Endodermal cell (in vitro differentiated cells): ENCODE measurements at places on chromosomes 7 and 10.
A peak's percentile ranks its signal among the peaks of the same experiment; 100 is the strongest.

- DNase-seq = peak; percentile 77
Measured at GRCh38 chr7:151246102-151246850, 2.2 kb downstream of the SMARCD3 start.

DNA sequence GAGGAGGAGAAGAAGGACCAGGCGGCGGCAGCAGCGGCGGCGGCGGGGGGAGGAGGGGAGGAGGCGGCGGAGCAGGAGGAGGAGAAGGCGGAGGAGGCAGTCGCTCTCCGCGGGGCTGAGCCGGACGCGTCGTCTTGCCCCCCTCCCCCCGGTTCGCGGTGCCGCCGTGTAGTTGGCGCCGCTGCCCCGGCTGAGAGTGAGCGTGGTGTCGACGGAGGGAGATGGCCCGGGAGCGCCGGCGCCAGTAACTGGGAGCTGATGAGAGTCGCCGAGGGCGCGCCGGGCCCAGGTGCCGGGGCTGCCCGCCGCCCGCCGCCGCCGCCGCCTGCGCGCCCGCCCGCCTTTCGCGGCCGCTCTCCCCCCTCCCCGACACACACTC, 257 bp downstream of the WAC start:
- no peak for DNase-seq

DNA sequence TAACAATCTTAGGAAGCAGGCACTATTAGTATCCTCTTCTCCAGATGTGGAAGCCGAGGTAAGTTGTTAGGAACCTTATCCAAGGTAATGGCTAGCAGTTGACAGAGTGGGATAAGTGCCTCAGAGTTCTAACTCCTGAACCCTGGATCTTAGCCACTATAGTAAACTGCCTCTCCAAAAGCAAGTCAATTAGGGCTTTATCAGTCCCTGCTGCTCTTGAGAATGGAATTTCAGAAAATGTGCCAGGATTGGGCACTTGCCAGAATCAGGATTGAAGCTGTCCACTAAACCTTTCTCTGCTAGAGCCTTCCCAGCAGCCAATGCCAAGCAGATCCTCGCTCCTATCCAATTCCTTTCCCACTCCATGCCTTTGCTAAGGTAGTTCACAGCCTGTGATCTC, 777.5 kb upstream of the POM121L12 start:
- DNase-seq = no peak

- DNase-seq = no peak
Measured at GRCh38 chr10:59206204-59206720, 29.8 kb downstream of the PHYHIPL start.

DNA sequence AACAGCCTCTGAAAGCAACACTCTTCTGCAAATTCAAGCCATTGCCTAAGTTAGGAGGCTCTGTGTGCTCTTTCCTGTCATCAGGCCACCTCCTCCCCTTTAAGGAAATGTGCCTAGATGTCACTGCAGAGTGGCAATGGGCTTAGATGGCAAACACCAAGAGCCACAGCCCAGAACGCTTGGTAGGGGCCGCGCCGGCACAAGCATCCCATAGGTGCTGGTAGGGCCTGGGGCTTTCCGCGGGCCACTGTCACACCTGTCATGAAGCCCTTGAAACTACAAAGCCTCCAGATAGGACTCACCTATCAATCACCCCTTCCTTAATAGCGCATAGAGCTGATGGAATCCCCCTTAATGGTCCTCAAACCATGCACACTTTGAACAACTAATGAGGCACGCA, 299.9 kb downstream of the GRID1 start:
- DNase-seq = peak; percentile 20

DNA sequence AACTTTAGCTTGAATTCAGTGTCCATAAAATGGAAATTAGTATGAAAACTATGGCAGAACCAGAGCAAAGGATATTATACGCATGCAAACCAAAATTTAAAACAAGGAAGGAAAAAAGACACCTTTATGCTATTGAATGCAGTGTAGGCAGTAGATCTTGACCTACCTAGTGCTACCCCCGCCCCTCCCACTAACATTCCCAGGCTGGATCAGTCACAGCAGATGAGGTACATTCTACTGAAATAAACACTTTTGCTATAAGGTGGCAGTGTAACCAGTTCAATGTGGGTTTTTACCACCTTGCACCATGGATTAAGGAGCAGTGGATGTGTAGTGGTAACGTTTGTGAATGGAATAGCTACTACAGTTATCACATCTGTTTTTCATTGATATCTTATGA, 27.9 kb downstream of the SRI start:
- no peak for DNase-seq
